ENCODE measurements at places on chromosomes 16 and 17.

- no peak for DNase-seq
These were observed 110.3 kb downstream of the STX8 start for GRCh38 chr17:9465210-9465921.

DNA sequence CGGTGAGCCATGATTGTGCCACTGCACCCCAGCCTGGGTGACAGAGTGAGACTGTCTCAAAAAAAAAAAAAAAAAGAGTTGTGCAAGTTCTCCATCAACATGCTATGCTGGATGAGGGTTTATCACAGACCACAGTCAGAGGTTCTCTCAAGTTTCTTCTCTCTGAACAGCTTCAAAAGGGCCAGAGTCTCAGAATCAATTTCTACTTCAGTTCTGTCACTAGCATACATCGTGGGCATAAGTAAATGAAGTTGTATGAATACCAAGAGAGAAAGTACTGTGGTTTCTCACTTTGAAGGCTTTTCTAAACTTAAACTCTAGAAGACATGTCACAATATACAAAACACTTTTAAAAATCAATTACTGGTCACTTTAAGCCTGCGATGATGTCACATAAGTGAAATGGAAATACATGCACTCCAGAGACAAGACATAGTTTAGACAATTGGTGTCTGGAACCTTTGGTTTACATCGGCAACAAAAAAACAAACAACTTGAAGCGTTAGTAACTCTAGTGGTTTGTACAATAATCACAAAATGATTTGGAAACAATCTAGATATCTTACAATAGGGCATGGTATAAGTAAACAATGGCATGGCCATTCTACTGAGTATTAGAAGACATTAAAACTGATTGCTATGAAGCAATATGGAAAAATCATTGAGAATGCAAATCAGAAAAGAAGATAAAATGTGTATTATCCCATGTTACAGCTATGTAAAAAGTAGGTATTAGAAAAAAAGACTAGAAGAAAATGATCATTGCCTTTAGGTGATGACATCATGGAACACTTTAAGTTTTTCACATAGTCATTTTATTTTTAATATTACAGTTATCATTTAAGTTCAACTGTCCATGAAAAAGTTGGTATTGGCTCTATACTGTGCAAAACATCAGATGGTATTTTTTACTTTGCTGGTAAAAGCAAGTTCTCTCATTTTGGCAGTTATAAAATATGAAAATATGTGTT lies 232.3 kb downstream of the ZFHX3 start:
- DNase-seq: no peak

- DNase-seq: peak; percentile 89
These were observed 3.6 kb downstream of the IRF8 start for GRCh38 chr16:85902366-85903155.

GRCh38 chr16:8929086-8929748 lies 34.5 kb downstream of the USP7 start:
- no peak for DNase-seq

DNA sequence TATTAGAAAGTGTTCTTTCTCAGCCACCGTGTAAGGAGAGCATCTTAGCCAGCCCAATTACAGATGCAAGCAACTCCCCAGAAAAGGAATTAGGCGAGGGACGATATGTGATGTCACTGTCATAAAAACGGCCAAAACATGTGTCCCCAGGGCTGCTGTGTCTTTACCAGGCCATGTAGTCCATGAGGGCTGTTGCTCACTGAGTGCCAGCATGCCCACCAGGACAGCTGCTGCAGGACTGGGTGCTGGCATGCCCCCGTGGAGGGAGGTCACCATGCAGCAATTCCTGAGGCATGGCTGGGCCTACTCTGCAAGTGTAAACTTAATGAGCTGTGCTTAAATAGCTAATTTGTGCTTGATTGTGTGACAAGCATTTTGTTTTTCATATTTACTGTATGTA lies 156.9 kb downstream of the LGALS9B start:
- DNase-seq: no peak

DNA sequence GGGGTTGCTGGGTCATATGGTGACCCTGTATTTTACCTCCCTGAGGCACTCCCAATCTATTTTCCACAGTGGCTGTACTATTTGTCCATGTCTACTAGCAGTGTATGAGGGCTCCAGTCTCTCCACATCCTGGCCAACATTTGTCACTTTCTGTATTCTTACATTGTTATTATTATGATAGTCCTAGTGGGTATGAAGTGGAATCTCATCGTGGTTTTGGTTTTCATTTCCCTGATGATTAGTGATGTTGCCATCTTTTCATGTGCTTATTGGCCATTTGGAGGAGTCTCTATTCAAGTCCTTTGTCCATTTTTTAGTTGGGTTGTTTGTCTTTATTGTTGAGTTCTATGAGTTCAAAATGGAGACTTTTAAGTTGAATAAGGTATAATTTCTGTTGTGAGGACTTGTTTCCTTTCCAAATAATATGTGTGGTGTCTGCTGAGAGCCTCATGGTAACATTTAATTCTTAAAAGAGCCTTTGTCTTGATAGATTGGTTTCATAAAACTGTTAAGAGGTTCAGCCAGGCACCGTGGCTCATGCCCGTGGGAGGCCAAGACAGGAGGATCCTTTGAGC lies 108.2 kb downstream of the RPTOR start:
- no peak for DNase-seq

GRCh38 chr16:76213860-76214259 lies 63.3 kb upstream of the CNTNAP4 start:
- no peak for DNase-seq

DNA sequence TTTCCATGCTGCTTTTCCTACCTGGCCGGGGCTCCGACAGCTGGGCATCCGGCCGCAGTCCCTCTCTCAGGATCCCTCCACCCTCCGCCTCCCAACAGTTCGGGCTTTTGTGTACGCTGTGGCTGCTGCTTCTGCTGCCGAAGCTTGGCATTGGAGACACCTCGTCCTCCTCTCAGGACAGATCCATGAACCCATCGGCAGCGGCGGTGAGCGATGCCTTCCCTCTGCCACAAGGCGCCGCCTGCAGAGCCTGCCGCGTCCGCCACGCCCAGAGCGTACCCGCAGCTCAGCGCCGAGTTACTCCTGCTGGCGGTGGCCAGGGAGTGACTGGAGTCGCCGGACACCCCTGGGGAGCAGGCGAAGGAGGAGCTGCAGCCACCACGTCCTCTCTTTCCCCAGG lies 2032.8 kb downstream of the TP53TG3F start:
- no peak for DNase-seq

GRCh38 chr16:52411011-52411410 lies 135.9 kb downstream of the TOX3 start:
- DNase-seq: no peak

- peak; percentile 34 for DNase-seq
These were observed 21.8 kb downstream of the NAA60 start for GRCh38 chr16:3465301-3465700.

DNA sequence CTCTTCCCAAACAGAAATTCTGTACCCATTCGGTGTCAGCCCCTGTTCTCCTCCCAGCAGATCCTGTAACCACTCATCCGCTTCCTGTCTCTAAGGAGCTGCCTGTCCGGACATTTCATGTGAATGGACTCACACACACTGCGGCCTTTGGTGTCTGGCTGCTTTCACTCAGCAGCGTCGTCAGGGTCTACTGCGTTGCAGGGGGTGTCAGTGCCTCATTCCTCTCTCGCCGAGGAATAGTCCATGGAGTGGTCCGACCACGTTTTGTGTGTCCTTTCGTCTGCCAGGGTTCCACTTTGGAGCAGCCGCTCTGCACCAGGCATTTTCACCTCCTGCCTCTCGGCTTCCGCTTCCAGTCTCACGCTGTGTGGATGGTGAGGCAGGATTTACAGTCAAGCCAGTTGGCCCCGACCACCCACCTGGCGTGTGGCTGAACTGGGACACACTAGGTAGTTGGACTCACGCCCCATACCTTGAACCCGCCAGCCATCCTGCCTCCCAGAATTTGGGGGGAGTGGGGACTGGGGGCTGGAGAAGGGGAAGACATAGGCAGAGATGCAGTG lies 188.2 kb upstream of the CIBAR2 start:
- DNase-seq: no peak

DNA sequence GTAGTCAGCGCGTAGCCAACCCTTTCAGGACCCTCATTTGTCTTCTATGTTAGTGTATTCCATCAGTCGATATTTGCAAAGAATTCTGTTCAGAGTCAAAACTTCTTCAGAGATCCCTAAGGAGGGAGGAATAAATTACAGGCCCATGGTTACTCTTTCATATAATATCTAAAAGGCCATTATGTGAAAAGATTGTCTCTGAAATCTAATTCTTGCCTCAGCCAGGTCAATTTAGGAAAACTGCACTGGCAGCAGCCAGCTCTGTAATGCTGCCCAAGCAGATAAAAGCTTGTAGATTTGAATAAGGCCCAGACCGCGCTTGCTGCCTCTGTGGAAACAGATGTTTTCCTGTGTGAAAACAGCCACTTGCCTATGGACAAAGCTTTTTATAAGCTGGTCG lies 379.8 kb downstream of the CNTNAP4 start:
- no peak for DNase-seq

- no peak for DNase-seq
These were observed 4.1 kb upstream of the TMEM11 start for GRCh38 chr17:21218101-21218500.

GRCh38 chr16:78955206-78955605 lies 645.3 kb downstream of the MAF start:
- DNase-seq: no peak

DNA sequence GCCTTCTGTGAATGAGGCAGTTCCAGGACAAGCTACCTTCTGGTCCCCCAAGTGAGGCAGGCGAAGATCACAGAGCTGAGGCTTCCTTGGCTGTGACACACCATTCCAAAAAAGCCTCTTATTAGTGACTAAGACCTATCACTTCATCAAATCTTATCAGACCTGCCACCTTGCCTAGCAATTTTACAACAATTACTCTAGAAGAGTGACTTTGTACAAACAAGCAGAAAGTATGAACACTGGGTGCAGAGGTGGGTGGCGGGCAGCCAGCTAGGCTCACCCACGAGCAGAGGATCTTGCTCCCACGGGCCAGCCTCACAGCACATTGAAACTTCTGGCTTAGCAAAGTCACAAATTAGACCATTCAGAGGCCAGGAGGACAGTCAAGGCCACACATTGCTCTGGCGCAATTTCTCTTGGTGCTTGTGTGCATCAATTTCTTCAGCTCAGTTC lies 2.2 kb upstream of the ICAM2 start:
- no peak for DNase-seq

GRCh38 chr16:89094252-89094879 lies 714 bp downstream of the ACSF3 start:
- no peak for DNase-seq

- no peak for DNase-seq
These were observed 27.8 kb upstream of the TMEM220 start for GRCh38 chr17:10757647-10758046.

- DNase-seq: no peak
These were observed 54.3 kb upstream of the JPH3 start for GRCh38 chr16:87548046-87548445.

- DNase-seq: peak; percentile 87
These were observed 901 bp downstream of the CDYL2 start for GRCh38 chr16:80803339-80804055.

GRCh38 chr17:43438626-43439025 lies 39.8 kb downstream of the ARL4D start:
- DNase-seq: no peak

DNA sequence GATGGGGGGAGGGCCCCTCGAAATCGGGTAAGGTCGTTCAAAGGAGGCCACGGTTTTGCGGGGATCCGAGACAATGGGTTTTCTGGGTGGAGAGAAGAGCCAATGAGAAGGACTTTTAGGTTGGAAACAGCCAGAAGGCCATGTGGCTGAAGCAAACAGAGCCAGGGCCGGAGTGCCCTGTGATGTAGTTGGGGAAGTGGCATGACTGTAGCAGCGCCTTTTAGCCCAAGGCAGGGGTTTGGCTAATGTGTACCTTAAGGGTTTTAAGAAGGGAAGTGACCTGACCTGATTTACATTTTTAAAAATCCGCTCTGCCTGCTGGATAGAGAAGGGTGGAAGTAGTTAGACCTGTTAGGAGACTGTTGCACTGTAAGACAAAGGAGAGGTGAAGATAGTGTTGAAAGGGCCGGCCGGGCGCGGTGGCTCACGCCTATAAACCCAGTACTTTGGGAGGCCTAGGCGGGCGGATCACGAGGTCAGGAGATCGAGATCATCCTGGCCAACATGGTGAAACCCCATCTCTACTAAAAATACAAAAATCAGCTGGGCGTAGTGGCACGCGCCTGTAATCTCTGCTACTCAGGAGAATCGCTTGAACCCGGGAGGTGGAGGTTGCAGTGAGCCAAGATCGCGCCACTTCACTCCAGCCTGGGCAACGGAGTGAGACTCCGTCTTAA lies 1.0 kb downstream of the LYRM1 start:
- DNase-seq: peak; percentile 87

GRCh38 chr17:67717624-67718324 lies at the start of gene NOL11:
TSS of gene NOL11 (plus strand) at chr17:67717936. CDS start at chr17:67717948, 12 bp downstream.
- peak; percentile 100 for DNase-seq

DNA sequence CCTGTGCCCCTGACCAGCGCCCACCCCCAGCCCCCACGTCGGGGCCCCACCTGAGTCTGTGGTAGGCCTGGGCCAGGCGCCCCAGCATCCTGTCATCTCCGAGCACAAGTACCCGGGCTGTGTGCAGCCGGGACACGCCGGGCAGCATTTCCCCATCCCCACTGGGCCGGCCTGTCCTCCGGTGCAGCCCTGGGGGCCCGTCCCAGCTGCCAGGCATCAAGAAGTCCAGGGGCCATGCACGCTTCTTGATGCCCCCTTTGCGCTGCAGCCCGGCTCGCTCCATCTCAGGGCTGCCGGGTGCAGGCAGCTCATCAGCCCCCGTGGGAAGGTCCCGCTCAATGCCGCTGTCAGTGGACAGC lies 29.3 kb upstream of the MFSD6L start:
- no peak for DNase-seq

DNA sequence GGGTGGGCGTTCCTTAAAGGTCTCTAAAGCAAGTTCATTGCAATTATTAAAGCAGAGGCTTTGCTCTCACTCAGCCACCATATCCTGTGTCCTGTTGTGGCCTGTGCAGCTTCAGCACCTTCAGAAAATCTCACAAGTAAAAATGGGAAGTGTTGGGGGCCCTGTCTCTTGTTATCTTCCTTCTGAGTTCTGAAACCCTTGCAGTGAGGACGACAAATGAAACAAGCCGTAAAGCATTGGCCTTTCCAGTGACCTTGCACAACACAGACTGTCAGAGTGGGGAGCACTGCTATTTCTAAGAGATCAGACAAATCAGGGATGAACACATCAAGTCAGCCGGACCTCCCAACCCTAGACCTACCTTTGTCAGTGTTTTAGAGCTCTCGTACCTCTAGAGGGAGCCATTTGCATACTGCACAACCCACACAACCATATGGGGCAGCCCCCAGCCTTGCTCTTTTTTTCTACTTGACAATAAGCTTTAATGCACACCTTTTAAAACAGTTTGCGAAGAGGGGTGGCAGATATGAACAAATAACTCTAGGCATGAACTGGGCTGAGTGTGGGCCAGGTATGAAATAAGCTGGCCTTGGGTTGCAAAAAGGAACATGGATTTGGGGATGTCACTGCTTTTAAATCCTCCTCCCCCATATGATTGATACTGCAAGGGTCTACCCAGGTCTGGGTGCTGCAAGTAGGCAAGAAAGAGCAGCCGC lies 89.8 kb downstream of the KATNIP start:
- no peak for DNase-seq

Data from spleen (tissue), 13 donors.